ENCODE measurements at places on chromosomes 4 and X. TPM values are rescaled to one million over a fixed set of nuclear protein-coding genes. Genes with fewer than 3 reads are reported as not detected.

- DNase-seq, result no peak
Observed at GRCh38 chr4:115119804-115120352, 6.5 kb upstream of the NDST4 start.

DNA sequence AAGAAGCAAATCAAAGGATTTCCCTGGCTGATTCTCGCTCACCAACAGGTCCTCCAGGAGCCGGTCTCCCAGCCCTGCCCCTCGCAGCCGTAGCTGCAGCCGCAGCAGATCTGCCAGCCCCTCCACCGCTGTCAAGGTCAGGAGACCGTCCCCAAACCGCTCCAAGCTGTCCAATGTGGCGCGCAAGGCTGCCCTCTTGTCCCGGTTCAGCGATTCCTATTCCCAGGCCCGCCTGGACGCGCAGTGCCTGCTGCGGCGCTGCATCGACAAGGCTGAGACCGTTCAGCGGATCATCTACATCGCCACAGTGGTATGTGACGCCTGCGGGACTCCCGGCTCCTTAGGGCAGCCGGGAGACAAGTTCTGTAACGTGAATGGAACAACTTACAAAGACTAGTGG lies 25.6 kb downstream of the SPATA18 start:
- no peak for DNase-seq

DNA sequence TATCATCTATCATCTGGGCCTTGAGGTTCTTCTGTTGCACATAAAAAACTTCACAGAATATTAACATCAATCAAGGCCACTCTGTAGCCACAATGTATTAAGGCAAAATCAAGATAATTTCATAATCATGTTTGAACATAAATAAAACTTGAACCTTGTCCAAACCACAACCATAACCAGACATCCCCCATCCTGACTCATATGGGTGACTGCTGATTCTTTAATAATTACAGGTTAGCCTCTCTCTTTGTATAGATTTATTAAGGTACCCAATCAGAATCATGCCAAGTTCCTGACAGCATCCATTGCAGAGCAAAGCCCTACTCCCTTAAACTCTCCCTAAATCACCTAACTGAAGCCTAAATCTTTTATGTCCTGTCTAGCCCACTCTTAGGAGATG lies 16.7 kb upstream of the AREG start:
- DNase-seq, result no peak

GRCh38 chr4:54750341-54750740 lies 92.6 kb downstream of the KIT start:
- DNase-seq, result no peak

DNA sequence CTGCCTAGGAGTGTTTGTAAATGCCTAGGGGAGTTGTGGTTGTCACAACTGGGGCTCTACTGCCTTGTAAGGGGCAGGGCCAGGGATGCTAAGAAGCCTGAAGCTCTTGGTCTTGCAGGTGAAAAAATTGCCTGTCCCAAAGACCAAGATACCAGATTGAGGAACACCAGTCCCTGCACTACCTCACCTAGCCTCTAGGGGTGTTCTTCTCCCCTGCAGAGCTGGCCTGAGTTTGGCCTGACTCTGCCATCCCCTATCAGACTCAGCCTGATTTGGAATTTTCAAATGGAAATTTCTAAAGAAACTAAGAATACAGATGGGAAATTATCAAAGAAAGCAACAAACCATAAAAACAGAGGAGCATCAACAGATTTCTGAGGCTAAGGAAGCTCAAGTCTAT lies 90.4 kb downstream of the ZC4H2 start:
- DNase-seq, result no peak

DNA sequence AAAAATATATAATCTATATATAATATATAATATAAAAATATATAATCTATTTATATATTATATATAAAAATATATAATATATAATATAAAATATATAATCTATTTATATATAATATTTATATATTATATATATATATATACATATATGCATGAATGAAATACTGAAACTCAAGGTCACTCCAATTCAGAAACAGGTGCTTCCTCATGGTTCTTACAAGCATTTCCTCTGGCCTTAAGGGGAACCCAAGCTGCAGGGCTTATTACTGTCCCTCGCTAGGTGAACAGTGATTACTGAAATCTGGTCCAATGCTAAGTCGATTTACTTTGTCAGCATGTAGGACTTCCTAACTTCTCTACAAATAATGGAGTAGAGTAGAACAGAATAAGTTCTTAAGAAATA lies 174.3 kb downstream of the GPM6A start:
- DNase-seq, result no peak

DNA sequence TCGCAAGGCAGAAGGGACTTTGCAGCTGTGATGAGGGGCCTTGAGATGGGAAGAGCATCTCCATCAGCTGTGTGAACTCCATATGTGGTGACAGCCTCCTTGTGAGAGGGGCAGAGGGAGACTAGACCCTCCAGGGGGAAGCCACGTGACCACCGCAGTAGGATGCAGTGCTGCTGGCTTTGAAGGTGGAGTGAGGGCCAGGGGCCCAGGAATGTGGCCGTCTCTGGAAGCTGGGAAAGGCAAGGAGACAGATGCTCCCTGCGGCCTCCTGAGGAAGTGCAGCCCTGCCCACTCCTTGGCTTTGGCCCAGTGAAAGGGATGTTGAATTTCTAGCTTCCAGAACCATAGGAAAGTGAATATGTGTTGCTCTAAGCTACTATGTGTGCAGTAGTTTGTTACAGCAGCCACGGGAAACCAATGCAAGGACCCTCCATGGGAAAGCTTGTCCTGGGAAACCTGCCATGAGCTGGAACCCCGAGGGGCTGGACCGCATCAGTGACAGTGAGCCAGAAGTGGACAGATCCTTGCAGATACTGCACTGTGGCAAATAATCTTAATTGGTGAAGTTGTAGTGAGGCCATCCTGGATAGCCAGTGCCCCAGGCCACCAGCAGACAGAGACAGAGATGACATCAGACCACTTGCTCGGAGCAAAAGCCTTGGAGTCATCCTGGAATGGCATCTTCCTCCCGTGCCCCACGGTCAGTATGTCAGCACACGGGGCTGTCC lies 35.4 kb upstream of the SORCS2 start:
- DNase-seq, result peak; percentile 72

GRCh38 chrX:39820938-39821708 lies 276.6 kb downstream of the BCOR start:
- DNase-seq, result no peak

- no peak for DNase-seq
Observed at GRCh38 chrX:19545651-19546050, 30.3 kb upstream of the MAP3K15 start.

GRCh38 chr4:170736710-170737109 lies 647.0 kb upstream of the AADAT start:
- DNase-seq, result no peak

DNA sequence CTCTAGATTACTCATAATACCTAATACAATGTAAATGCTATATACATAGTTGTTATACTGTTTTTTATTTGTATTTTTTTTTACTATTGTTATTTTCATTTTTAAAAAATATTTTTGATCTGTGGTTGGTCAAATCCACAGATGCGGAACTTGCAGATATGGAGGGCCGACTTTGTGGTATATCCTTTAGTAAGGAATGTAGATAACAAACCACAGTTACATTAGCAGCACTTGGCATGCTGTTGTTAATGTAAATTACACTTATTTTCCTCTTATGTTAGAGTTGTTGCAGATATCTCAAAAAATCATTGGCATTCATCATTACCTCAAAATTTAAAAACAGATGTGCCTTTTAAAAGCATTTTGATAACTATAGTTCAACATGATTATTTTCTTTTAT lies 151.0 kb downstream of the TMEM164 start:
- no peak for DNase-seq

TENT5D gene
- not detected for total RNA-seq

GLOD5 gene
- not detected for total RNA-seq

FGF5 gene
- total RNA-seq, result not detected

GPR143 gene
- total RNA-seq, result not detected

SPANXN3 gene
- total RNA-seq, result not detected

CXCL8 gene
- total RNA-seq, result 31.5 TPM
